BJ (cell line): ENCODE measurements at places on chromosomes 12 and 14.

- DNase-seq: no peak
Observed at GRCh38 chr12:68675101-68675842, 11.5 kb upstream of the NUP107 start.

DNA sequence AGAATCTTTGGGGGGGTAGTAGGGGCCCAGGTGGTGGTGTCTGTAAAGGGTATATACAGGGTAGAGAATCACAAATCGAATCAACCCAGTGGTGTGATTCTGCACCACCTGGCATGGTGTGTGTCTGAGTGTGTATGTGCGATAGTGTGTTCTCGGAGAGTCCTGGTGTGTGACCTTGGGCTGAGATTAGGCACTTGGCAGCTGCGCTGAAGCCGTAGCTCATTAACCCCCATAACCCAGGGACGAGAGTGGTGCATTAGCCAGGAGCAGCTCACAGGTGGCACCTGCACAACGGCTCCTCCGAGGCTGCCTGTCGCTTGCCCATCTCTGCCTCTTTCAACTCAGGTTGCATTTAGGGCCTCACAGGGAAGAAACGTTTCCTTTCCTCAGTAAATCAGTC is 15.6 kb upstream of the TESC start:
- no peak for DNase-seq

- DNase-seq: no peak
Observed at GRCh38 chr14:60622210-60622916, 26.9 kb downstream of the SIX1 start.

- DNase-seq: no peak
Observed at GRCh38 chr12:117622741-117623140, 261.3 kb upstream of the NOS1 start.

DNA sequence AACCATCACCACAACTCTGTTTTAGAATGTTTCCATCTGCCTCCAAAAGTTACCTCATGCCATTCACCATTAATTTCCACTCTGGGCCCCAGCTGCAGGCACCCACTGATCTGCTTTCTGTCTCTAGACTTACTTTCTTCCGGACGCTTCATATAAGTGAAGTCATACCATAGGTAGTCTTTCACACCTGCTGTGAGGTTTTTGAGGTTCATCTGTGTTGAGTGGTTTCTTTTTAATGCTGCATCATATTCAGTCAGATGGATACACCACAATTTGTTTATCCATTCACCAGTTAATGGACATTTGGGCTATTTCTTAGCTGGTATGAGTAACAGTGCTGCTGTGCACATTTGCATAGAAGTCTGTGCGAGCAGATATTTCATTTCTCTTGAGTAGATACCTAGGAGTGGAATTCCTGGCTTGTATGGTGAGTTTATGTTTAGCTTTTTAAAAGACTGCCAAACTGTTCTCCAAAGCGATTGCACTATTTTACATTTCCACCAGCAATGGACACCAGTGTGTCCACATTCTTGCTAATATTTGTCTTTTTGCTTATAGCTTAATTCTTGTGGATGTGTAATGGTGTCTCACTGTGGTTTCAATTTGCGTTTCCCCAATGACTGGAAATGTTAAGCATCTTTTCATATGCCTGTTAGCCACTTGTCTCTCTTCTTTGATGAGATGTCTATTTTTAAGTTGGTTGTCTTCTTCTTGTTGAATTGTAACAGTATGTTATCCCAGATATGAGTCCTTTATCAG is 48.3 kb downstream of the ZFYVE21 start:
- no peak for DNase-seq

- DNase-seq: no peak
Observed at GRCh38 chr14:30921305-30921704, 46.9 kb downstream of the COCH start.

- no peak for DNase-seq
Observed at GRCh38 chr14:100288382-100289185, 17.7 kb downstream of the SLC25A29 start.

DNA sequence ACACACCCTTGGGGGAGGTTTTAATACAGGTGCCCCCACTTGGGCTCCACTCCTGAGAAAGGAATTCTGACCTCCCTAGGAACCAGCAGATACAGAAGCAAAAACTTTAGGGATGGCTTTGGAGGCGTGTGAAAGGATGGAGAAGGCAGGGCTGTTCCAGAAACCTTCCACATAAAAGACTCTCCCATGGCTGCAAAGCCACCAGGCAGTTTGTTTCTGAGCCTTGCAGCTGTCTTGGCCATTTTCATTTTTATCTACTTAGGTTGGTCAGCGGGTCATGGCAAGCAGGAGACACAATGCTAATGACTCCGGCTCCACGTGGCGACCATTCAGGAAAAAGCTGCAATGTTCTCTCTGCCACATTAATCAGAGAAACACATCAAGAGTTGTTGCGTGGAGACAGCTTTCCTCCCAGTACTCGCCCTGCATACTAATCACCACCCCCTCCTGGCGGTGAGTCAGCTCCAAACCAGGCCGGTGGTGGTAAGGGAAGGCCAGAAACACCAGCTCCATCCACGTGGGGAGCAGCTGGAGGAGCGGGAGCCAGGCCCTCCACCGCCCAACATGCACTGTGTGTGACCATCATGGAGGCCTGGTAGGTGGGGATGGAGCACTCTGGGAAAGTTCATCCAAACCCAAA is 30.9 kb upstream of the IRF2BPL start:
- peak; percentile 67 for DNase-seq

GRCh38 chr14:103418481-103418818 is 33.2 kb downstream of the MARK3 start:
- DNase-seq: peak; percentile 62

DNA sequence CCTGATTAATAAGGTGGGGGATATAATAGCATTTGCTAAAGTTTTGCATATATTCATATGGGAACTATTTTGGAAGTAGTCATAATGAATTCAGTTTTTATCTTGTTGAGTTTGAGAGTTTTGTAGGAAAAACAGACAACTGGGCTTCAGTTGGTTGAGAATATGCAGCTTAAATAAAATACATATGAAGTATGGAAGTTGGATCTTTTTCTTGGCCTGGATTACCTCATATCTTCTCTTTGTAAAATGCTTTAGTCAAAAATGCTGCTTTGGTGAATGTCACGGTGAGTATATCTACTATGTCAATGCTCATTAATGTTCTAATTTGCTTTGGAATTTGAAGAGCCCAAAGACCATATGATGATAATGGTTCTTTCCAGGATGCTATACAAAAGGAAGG is 552.2 kb upstream of the LMO3 start:
- DNase-seq: no peak

GRCh38 chr12:38053655-38054464 is 262.7 kb upstream of the ALG10B start:
- no peak for DNase-seq

GRCh38 chr12:39272871-39273655 is 169.9 kb downstream of the KIF21A start:
- no peak for DNase-seq

DNA sequence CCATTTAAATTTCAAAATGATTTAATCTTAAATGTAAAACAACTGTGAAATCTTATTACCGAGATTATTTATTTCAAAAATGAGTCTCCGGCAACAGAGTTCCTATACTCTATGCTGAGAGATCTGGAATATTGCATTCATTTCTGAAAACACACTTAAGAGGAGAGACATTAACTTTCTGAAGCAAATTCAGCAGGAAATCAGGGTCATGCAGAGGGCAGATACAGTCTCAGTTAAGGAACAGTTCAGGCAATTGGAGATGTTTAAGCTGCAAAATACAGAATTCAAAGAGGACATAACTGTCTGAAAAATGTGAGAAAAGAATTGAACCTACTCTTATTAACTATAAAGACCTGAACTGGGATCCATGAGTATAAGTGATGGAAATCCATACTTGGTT is 320.7 kb downstream of the PAWR start:
- no peak for DNase-seq

GRCh38 chr14:94625353-94625635 is 13.1 kb downstream of the SERPINA3 start:
- DNase-seq: no peak

DNA sequence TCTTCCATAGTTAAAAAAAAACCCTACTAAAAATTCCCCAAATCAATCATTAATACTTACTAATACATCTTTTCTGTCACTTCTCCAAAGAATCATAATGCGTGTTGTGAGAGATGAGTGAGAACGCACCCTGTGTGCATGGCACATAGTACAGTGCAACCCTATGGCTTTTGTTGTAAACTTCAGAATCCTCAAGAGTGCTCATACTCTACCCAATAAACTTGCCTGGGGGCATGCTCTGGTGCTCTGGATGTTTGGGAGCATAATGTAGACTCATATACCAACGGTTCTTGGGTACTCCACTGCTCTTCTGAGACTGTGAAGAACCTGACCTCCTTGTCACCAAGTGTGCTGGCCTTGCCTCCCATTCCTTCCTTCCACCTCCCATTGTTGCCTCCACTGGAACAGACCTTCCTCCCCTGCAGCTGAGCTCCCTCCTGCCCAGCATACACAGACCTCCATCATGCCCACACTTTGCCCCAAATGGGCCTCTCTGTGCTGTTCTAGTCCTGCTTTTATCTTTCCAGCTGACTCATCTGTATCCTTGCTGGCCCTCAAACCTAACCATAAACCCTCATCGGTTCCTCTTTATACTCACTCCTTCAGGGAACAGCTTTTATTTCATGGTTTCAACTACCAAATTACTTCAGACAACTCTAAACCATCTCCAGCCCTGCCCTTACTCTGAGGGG is 8.9 kb downstream of the DCP1B start:
- no peak for DNase-seq

GRCh38 chr12:130916241-130916911 is 37.3 kb upstream of the ADGRD1 start:
- DNase-seq: no peak

DNA sequence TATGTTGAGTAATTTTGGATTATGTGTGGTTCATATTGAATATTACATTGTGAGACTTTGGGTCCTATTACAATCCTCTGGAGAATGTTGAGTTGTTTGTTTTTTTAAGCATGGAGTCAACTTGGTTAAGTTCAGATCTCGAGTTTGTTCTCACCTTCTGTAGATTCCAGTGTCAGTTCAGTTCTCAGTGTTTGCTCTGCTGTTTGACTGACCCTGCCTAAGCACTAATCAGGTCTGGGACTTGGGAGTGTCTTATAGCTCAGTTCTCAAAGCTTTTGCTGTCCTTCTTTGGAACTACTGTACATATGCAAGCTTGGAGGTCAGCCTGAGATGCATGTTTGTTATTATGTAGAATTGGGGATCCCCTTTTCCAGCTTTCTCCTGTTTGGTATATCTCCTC is 63.1 kb downstream of the DIP2B start:
- no peak for DNase-seq

DNA sequence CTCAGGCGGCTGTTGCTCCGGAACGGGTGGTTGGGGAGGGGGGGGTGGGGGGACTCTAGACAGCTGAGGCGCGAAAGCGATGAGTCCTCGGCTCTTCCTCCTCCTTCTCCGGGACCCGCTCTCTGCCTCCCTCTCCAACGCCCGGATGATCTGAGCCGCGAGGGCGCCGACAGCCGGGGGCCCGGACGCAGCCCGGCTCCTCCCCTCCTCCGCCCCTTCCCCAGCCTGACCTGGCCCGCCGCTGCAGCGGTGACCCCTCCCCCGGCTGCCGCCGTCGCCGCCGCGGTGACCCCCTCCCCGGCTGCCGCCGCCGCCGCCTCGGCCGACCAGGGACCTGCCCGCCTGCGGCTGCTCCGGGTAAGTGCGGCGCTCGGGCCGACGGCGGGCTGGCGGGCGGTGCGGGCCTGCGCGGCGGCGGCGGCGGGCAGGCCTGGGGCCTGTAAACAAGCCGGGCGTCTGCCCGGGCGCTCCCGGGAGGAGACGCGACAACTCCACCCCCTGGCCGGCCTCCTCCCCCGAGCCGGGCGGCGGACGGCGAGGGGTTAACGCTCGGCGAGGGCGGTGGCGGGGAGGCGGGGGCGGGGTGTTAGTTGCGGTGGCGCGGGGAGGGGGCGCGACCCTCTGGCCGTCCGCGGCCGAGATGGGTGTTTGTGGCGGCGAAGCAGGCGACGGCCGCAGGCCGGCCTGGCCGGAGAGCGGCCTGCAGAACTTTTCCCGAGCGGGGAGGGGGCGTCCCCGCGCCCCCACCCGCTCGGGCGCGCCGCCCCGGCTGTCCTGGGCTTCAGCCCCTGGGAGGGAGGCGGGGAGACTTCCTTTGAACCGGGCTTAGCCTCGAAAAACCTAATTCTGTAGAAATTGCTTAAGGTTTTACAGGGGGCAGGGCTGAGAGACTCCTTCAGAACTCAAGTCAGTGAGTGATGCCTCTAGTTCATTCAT is 568 bp downstream of the PPM1A start:
- DNase-seq: no peak

- no peak for DNase-seq
Observed at GRCh38 chr12:63841571-63841970, 2.9 kb upstream of the SRGAP1 start.

DNA sequence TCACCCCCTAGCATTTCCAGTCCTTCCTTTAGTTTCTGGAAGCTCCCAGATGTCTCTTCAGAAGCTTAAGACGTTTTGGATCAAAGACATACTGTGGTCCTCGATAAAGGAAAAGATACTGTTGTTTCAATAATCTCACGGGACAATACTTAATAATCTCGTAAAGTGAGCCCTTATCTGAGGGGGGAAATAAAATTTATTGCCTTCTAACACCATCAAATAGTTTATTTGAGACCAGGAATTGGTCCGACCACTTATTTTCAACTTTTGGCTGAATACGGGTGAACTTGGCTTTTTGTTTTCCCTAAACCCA is 640 bp upstream of the G2E3 start:
- DNase-seq: no peak
